SW480 (cell line): ENCODE measurements at places on chromosomes 2 and 18.

DNA sequence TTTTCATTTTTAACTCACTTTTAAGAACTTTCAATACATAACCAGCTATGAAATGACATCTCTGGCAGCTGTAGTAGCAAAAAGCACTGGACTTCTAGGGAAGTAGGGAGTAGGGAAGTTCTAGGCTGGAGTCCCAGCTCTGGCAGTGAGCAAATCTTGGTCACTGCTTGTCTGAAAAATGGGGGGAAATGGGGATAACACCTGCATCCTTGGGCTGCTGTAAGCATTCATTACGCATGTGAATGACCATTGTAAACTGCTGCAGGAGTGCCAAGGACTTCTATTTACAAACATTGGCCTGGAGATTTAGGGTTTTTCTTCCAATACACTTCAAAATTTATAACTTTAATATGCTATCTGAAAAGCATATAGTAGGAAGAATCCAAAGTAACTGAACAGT, 972 bp upstream of the MPP4 start:
- DNase-seq: no peak

DNA sequence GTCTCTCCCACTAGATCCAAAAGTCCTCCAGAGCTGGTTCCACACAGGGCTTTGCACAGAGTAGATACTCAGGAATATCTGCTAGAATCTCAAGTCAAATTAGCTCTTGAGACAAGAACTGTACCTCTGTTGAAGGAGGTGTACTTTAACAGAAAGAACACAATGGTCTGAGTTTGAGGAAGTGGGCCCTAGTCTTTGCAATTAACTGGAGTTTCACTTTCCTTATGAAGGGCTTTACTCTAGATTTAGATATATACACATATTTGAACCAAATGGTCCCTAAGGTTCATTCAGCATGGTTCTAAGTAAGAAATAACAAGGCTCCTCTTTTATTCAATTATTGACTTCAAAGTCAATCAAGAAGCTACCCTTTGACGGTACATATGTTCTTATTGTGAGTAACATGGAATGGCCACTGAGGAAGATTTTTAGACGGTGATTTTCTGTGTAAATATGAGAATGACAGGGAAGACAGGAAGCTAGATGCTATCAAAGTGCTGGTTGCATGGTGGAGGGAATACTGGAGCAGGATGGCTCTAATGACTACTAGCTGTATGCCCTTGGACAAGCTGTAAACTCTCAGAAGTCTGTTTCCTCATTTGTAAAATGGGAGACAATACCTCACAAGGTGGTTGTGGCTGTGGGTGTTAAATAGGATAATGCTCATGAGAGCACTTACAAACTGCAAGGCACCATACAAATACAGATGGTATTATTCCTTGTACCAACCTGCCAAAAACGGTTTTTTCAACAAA, 73.5 kb upstream of the SERTAD2 start:
- DNase-seq: no peak

DNA sequence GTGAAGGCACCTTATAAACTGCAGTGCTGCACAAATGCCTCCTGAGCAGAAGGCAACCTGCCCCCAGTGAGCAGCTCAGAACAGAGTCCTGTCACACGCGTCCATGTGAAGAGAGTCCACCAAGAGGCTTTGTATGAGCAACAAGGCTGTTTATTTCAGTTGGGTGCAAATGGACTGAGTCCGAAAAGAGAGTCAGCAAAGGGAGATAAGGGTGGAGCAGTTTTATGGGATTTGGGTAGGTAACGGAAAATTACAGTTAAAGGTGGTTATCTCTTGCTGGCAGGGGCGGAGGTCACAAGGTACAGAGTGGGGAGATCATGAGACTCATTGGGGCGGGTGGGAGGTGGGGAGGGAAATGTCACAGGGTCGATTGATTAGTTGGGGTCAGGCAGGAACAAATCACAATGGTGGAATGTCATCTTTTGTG, 53.4 kb upstream of the RALBP1 start:
- no peak for DNase-seq

DNA sequence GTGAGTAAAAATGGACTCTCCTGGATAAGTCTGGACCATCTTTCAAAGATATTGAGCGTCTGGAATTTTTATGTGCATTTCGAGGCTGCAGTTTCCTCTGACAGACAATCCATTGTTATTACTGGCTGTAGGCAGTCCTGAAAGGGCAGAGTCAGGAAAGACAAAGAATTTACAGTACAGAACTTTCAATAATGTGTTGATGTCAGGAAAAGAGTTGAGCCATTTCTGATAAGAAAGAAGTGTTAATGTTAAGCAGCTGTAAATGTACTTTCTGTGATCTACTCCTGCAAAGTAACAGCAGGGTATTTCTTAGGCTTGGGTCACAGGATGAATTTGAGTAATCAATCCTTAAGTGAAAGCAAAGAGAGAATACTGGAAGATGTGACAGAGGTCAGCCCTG, 29.8 kb downstream of the TSPYL6 start:
- no peak for DNase-seq

DNA sequence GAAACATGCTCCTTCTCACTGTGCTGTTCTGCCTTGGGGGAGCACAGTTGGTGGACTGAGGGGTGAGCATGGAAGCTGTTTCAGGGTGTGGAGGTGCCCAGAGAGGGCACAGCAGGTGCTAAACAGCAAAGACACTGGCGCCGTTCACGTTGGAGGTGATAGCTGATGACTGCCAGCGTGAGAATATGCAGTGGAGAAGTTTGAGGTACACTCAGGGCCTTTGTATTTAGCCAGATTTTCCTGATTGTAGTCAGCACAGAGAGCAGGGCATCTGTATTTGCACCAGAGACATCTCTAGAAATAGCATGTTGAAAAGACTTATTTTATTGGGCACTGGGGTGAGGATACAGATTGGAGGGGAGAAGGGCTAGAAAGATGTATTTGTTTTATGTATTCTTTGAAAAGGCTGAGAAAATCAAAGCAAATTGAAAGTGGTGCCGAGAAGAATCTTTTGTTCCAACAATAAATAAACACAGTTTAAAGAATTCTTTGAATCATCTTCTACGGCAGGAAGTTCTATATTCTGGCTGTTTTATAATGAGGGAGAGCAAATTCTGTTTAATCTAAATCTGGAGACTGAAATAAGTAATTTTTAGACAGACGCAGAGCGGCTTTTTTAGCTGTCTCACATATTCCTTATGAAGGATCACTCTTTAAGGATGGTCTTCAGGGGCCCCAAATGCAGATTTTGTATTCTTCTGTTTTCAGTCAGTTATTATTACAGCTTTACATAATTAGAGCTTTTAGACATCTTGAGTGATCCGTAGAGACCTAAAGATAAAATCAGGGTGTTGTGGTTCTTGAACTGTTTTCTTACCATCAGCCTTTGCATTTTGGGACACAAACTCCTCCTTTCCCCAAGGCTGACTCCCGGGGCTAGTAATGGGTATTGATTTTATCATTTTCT, 7.1 kb downstream of the ZNF532 start:
- no peak for DNase-seq
